ENCODE measurements at places on chromosomes 12 and 14.
A peak's percentile ranks its signal among the peaks of the same experiment; 100 is the strongest.

- no peak for DNase-seq
These were observed 11.7 kb downstream of the SP1 start for GRCh38 chr12:53391724-53392123.

GRCh38 chr14:83006121-83006670 lies 1472.5 kb upstream of the SEL1L start:
- DNase-seq: no peak

GRCh38 chr14:55440385-55440784 lies at the start of gene TBPL2:
TSS of gene TBPL2 (minus strand) at chr14:55440616. CDS start at chr14:55440449, 167 bp downstream.
- DNase-seq: no peak

DNA sequence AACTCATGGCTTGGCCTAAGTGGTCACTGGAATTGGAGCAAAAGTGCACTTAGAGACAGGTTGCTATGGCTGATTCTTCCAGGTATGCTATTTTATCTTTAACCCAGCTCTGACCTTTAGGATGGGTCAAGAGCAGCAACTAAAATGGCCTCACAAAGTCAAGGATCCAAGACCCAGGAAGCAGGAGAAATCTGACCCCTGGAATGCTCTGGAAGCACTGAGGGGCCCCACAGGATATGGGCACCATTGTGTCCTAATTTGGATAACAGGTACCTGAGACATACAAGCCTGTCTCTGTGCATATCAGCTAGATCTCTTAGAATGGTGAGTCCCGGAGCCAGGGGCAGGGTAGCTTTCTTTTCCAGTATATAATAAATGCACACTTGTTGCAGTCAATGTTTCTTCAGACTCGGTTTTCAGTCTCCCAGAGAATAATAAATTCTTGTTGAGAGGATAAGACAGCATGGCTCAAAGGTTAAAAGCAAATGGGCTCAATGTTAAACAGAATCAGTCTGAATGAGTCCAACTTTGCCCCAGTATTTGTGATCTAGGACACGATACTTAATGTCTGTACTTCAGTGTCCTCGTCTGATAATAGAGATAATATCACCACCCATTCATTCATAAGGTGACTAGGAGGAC lies 29.3 kb upstream of the TMCC3 start:
- DNase-seq: no peak

- DNase-seq: peak; percentile 51
These were observed 57.5 kb downstream of the CALM1 start for GRCh38 chr14:90454041-90455000.
